ENCODE measurements at places on chromosomes 16 and 17. TPM values are rescaled to one million over a fixed set of nuclear protein-coding genes. Genes with fewer than 3 reads are reported as not detected.

CLDN9 gene
- total RNA-seq, result not detected

SLC16A5 gene
- 8.4 TPM for total RNA-seq

C17orf78 gene
- total RNA-seq, result not detected

BAHCC1 gene
- total RNA-seq, result 3.9 TPM

SLC13A2 gene
- total RNA-seq, result not detected

HSD3B7 gene
- total RNA-seq, result 32.9 TPM

TBX2 gene
- total RNA-seq, result 98.1 TPM

AATF gene
- total RNA-seq, result 30.7 TPM

SEPTIN1 gene
- total RNA-seq, result 0.26 TPM

C16orf86 gene
- 5.6 TPM for total RNA-seq

HOXB2 gene
- 12.2 TPM for total RNA-seq

Measured in fibroblast of lung (primary cell).